ENCODE measurements at places on chromosomes 11 and 22. TPM values are rescaled to one million over a fixed set of nuclear protein-coding genes. Genes with fewer than 3 reads are reported as not detected.

- H3K27ac ChIP-seq: no peak overlapping the region
- H3K4me3 ChIP-seq: no peak overlapping the region
- DNase-seq: no peak
- H3K27me3 ChIP-seq: no peaks in the 10 kb centered on the region
- peaks cover 41% of the 10 kb centered on the region for H3K36me3 ChIP-seq
- H3K4me1 ChIP-seq: no peaks in the 10 kb centered on the region
These were observed 41.1 kb downstream of the TRIM66 start for GRCh38 chr11:8641332-8641731.

GRCh38 chr11:115632061-115632460 is 127.8 kb upstream of the CADM1 start:
- DNase-seq: no peak
- no peaks in the 10 kb centered on the region for H3K4me1 ChIP-seq
- H3K4me3 ChIP-seq: no peak overlapping the region

DNA sequence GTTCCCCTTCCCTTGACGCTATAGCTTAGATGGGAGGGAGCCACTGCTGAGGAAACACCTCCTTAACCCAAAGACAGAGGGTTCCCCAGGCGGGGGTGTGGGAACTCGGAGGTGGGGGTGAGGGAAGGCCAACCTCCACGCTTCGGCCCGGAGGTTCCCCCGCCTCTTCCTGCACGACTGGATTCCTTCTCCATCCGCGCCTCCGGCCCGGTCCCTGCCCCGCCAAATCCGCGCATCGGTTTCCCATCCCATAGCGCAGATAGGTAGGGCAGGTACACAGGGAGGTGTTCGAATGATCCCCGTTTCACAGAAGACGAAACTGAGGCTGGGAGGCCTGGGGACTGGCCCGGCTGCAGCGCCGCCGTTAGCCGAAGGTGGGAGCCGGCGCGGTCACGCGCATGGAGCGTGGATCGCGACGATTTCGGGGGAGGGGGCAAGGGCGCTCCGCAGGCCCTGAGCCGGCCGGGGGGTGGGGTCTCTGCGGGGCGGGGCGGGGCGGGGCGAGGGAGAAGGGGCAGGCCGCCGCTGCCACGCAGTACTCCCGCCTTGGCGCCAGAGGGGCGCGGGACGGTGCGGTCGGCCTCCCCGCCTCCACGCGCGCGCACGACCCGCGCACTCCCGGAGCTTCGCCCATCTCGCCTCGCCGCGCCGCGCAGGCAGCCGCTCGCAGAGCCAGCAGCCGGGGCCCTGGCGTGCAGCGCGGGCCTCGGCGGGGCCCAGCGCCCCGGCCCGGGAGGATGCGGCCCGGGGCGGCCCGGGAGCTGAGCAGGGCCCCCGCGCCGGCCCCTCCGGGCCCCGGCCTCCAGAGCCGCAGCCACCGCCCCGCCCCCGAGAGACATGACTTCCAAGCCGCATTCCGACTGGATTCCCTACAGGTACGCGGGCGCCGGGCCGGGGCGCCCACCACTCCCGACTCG is at the start of gene TUB:
Gene TUB, plus strand, starts transcription at position 538 of the 917 bp plus-strand sequence. Its CDS starts 300 bp downstream, at position 838.
- H3K36me3 ChIP-seq: no peaks in the 10 kb centered on the region
- peak within 1 kb of the TSS; percentile 69 for H3K4me3 ChIP-seq
- peaks cover 43% of the 10 kb centered on the region for H3K4me1 ChIP-seq
- H3K27me3 ChIP-seq: no peaks in the 10 kb centered on the region
- no peak within 1 kb of the TSS for H3K27ac ChIP-seq
- peak; percentile 65 for DNase-seq

DNA sequence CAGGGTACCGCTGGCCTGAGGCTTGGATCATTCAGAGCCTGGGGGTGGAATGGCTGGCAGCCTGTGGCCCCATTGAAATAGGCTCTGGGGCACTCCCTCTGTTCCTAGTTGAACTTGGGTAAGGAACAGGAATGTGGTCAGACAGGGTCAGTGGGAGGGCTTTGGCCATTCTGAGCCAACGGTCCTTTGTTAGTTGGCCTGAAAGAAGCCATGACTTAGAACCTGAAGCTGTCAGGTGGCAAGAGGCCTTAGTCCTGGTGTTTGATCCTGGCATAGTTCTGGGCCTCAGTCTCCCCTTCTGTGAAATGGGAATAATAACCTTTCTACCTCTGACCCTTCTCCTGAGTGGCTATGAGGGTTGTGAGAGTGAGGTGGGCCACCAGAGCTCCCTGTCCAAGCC is 8.3 kb downstream of the PGAP2 start:
- no peaks in the 10 kb centered on the region for H3K4me1 ChIP-seq
- H3K4me3 ChIP-seq: no peak overlapping the region
- no peaks in the 10 kb centered on the region for H3K27me3 ChIP-seq
- H3K27ac ChIP-seq: no peak overlapping the region
- H3K36me3 ChIP-seq: no peaks in the 10 kb centered on the region

- no peak overlapping the region for H3K27ac ChIP-seq
- H3K4me1 ChIP-seq: no peaks in the 10 kb centered on the region
These were observed 19.6 kb downstream of the PRR14L start for GRCh38 chr22:31730344-31730711.

DNA sequence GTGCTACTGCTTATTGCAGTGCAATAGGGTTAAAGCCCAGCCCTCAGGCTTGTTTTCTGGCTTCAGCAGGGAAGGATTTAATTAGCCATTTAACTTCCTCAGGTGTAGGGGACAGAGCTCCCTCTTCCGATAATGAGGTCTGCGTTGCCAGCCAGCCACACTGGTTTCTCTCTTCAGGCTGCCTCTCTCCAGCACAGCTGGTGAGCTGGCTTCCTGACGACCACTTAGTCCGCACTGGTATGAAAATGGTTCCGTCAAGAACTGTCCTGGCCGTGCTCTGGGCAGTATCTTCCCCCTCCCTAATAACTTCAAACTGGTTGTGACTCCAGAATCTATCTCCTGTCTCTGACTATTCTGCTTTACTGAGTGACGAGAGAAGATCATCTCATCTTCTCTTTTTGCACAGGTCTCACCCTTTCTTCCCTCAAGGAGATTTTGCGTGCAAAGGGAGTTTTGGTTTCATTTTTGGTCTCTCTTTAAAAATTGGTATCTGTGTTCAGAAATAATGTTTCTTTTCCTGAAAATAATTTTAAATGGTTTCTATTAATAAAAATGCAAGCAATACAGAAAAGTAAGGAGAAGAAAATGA is 49.2 kb downstream of the CNTN5 start:
- H3K36me3 ChIP-seq: no peaks in the 10 kb centered on the region
- peak overlapping the region; percentile 38 for H3K4me3 ChIP-seq
- no peaks in the 10 kb centered on the region for H3K4me1 ChIP-seq
- no peak for DNase-seq
- no peak overlapping the region for H3K27ac ChIP-seq
- no peaks in the 10 kb centered on the region for H3K27me3 ChIP-seq

- peaks cover 10% of the 10 kb centered on the region for H3K4me1 ChIP-seq
- no peak overlapping the region for H3K4me3 ChIP-seq
- no peaks in the 10 kb centered on the region for H3K27me3 ChIP-seq
These were observed 9.6 kb downstream of the SSTR3 start for GRCh38 chr22:37202716-37203115.

GRCh38 chr22:25760294-25760693 is 18.3 kb downstream of the MYO18B start:
- H3K27ac ChIP-seq: peak overlapping the region; percentile 26
- H3K36me3 ChIP-seq: no peaks in the 10 kb centered on the region
- no peak for DNase-seq
- peaks cover 70% of the 10 kb centered on the region for H3K4me1 ChIP-seq

The GGTLC2 gene
- not detected for total RNA-seq

GRCh38 chr11:59550368-59550841 is 39.1 kb downstream of the OR4D9 start:
- peak overlapping the region; percentile 82 for H3K27ac ChIP-seq
- H3K4me1 ChIP-seq: peaks cover 3% of the 10 kb centered on the region
- peak; percentile 83 for DNase-seq
- H3K27me3 ChIP-seq: no peaks in the 10 kb centered on the region
- H3K36me3 ChIP-seq: no peaks in the 10 kb centered on the region

The OR2D2 gene
- total RNA-seq: not detected

The UBQLNL gene
- total RNA-seq: 0.16 TPM

DNA sequence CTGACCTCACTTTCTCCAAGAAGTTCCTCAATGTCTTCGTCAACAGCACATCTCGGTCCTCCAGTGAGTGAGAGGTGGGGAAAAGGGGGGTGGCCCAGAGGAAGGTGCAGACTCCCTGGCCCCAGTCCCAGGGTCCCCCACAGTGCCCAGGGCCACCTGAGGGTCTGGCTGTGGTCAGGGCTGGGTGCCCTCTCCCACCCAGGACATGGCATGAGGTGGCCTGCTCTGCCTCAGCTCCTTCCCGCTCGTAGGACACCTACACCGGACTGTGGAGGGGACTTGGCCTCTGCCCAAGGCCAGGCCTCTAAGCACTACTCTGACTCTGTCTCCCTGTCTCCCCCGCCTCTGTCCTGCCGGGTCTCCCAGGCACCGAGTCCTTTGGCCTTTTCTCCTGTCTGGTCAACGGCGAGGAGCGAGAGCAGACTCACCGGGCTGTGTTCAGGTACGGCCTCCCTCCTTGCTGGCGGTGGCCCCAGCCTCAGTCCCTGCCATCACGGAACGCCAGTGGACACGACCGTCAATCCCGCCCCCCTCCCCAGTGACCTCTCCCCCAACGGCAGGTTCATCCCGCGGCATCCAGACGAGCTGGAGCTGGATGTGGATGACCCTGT is 4.5 kb downstream of the MAPK8IP2 start:
- no peaks in the 10 kb centered on the region for H3K36me3 ChIP-seq
- no peak for DNase-seq
- H3K27ac ChIP-seq: no peak overlapping the region
- H3K27me3 ChIP-seq: peaks cover 53% of the 10 kb centered on the region
- H3K4me1 ChIP-seq: no peaks in the 10 kb centered on the region

The SLC5A4 gene
- 0.19 TPM for total RNA-seq

- no peaks in the 10 kb centered on the region for H3K36me3 ChIP-seq
- no peak overlapping the region for H3K27ac ChIP-seq
- no peak for DNase-seq
- H3K27me3 ChIP-seq: peaks cover 36% of the 10 kb centered on the region
These were observed 140.0 kb downstream of the NECTIN1 start for GRCh38 chr11:119589001-119589400.

The ZBTB16 gene
- 58.2 TPM for total RNA-seq

- H3K27ac ChIP-seq: no peak overlapping the region
- no peak overlapping the region for H3K4me3 ChIP-seq
- DNase-seq: no peak
These were observed 48.4 kb downstream of the KCNJ4 start for GRCh38 chr22:38406617-38407016.

The SHANK3 gene
- 13.4 TPM for total RNA-seq

DNA sequence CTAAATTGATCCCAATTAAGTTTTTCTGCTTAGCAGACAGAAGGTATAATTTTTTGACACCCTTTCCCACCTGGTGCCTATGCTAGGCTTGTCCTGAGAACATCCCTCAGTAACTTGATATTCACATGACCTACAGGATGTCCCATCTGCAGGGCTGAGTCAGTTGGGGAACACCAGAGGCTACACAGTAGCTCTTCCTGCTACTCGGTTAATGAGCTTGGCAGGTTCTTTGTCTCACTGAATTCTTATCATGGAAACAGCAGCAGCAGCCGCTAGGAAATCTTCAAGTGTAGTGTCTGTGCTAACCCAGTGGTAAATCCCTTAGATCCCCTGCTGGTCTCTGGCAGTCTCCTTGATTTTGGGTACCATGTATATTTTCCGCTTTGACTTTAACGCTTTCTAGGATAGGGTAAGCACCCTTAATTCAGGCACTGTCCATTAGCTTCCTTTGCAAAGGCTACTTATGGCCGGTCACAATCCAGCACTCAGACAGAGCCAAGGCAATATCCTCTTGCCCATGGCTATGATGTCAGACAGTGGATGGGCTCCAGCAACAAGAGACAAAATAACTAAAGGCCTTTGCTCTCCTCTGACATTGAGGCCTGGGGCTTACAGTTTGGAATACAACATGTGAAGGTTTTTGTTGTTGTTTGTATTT is 8.5 kb downstream of the MRPL16 start:
- H3K4me3 ChIP-seq: no peak overlapping the region
- H3K4me1 ChIP-seq: peaks cover 10% of the 10 kb centered on the region
- H3K27ac ChIP-seq: peak overlapping the region; percentile 62
- no peaks in the 10 kb centered on the region for H3K27me3 ChIP-seq
- peak; percentile 39 for DNase-seq
- peaks cover 46% of the 10 kb centered on the region for H3K36me3 ChIP-seq

GRCh38 chr11:129785383-129786111 is 30.1 kb upstream of the TMEM45B start:
- no peak overlapping the region for H3K4me3 ChIP-seq
- no peak for DNase-seq
- no peaks in the 10 kb centered on the region for H3K4me1 ChIP-seq
- H3K27me3 ChIP-seq: peaks cover 11% of the 10 kb centered on the region
- no peaks in the 10 kb centered on the region for H3K36me3 ChIP-seq

The TRIM49 gene
- total RNA-seq: not detected

DNA sequence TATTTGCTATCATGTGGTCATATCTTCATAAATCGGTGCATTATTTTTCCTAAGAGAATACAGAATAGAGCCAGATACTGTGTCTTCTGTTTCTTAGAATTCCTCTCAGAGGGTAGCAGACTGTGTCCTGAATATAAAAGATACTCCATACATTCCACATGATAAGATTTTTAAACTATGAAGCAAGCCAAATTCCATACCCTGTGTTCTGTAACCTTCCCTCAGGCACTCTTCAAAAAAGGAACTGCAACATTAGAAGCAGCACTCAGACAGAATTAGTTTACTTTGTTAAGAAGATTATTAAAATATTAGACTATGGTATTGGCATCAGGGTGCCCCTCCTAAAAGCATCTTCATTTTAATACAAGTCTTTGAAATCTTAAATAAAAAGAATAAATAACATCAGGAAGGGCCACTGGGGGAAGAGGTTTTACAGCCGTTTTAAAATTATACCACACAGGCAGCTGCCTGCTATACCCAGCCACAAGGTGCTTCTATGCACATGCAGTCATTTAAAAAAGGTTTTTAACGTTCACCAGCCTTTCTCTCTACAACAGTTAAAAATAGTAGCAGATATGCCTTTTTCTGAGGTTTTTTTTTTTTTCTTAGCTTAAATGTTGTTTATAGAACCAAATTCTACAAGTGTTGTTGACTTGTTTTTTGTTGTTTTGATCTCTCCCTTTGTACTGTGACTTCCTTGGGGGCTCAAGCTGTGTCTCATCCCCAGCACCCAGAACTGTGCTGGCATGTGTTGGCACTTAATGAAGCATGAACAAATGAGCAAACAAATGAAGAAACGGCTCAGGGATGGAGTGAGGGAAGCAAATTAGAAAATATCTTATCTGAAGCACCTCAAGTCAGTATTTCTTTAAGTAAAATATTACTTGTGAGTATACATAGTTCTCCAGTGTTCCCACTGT is 54.7 kb upstream of the CCDC89 start:
- H3K27me3 ChIP-seq: no peaks in the 10 kb centered on the region
- no peak for DNase-seq
- H3K36me3 ChIP-seq: no peaks in the 10 kb centered on the region
- H3K4me1 ChIP-seq: peaks cover 2% of the 10 kb centered on the region

The LSP1 gene
- total RNA-seq: 44.8 TPM

DNA sequence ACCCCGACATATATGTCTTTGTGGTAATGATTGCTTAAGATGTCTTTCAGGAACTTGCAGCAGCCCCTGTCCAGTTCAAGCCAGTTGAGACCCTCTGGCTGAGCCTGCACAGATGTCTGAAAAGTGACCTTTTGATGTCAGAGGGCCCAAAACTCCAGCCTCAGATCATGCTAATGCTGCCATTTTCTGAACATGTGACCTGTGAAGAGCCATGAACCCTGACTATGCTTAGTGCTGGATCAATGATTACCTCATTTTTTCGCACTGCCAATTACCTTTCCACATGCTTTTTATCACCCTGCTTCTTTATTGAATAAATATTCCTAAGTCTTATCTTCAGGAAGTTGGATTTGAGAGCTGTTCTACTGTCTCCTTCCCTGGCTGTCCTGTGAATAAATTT is 6.9 kb upstream of the CYP2R1 start:
- no peak overlapping the region for H3K27ac ChIP-seq
- H3K36me3 ChIP-seq: no peaks in the 10 kb centered on the region
- no peaks in the 10 kb centered on the region for H3K4me1 ChIP-seq
- no peak for DNase-seq
- H3K4me3 ChIP-seq: no peak overlapping the region
- H3K27me3 ChIP-seq: no peaks in the 10 kb centered on the region

The ANGPTL5 gene
- total RNA-seq: 0.83 TPM

All from heart left ventricle (tissue), 16 donors.